ENCODE measurements at places on chromosomes 13 and 19. TPM values are rescaled to one million over a fixed set of nuclear protein-coding genes. Genes with fewer than 3 reads are reported as not detected.

Gene CCNA1
- total RNA-seq = 1.2 TPM

Gene EMP3
- 62.7 TPM for total RNA-seq

Gene IGFL1
- not detected for total RNA-seq

Gene NLRP7
- not detected for total RNA-seq

Gene APOC4
- not detected for total RNA-seq

Gene AP2A1
- 125 TPM for total RNA-seq

Gene NOVA2
- not detected for total RNA-seq

Gene ZNF296
- 0.32 TPM for total RNA-seq

Gene MUC16
- total RNA-seq = not detected

Gene CEACAM6
- not detected for total RNA-seq

Gene SOX21
- not detected for total RNA-seq

Gene MRPS12
- total RNA-seq = 28.2 TPM

Gene ENOX1
- 2.1 TPM for total RNA-seq

Gene ELF1
- 41.6 TPM for total RNA-seq

Gene SERPINE3
- 0.05 TPM for total RNA-seq

Gene ZIC5
- total RNA-seq = not detected

Gene KLK12
- not detected for total RNA-seq

Gene HRC
- not detected for total RNA-seq

Gene CNOT3
- 25.5 TPM for total RNA-seq

Gene SBK3
- total RNA-seq = not detected

Gene ADAT3
- 1.5 TPM for total RNA-seq

Data from smooth muscle cell of the umbilical artery (primary cell).